ENCODE measurements at places on chromosomes 2 and 18. TPM values are rescaled to one million over a fixed set of nuclear protein-coding genes. Genes with fewer than 3 reads are reported as not detected.

- DNase-seq, result no peak
Observed at GRCh38 chr18:76615065-76615733, 120.2 kb upstream of the ZNF516 start.

Gene IL18RAP
- 0.48 TPM for total RNA-seq

- no peak for DNase-seq
Observed at GRCh38 chr2:39408351-39409136, 28.5 kb downstream of the MAP4K3 start.

DNA sequence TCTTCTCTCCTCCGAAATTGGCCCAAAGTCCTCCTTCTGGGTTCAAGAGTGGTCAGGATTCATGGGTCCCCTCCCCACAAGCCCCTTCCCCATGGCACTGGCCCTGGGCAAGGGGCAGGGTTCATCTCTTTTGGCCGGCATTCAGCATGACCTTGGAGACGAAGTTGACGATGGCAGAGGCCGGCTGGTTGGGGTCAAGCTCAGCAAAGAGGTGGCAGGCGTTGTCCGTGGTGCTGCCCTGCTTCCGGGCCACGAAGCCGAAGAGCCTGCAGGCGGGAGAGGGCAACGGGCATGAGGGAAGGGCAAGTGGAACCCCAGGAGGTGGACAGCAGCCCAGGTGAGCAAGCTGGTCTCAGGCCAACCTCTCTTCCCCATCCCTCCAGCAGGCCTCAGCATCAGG is 198.5 kb downstream of the TNS1 start:
- DNase-seq, result no peak

Gene MAP3K19
- 0.36 TPM for total RNA-seq

Gene PLA2R1
- total RNA-seq, result 20.4 TPM

DNA sequence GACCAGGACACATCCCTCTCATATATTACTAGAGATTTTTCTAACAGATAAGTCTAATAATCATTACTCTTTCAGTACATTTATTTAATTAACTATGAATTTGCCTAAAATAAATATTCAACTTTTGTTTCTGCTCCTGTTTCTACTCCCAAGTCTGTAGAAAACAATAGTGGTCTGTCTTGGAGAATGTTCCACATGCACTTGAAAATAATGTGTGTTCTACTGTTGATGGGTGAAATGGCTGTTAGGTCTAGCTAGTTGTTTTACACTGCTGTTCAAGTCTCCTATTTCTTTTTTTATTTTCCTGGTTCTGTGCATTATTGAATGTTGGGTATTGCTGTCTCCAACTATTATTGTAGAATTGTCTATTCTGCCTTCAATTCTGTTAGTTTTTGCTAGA is 47.2 kb downstream of the SPOPL start:
- no peak for DNase-seq

Gene ABCG8
- total RNA-seq, result 0.05 TPM

GRCh38 chr2:69053416-69053965 is 40.5 kb downstream of the ANTXR1 start:
- DNase-seq, result no peak

GRCh38 chr2:153059338-153060052 is 341.1 kb downstream of the ARL6IP6 start:
- DNase-seq, result no peak

DNA sequence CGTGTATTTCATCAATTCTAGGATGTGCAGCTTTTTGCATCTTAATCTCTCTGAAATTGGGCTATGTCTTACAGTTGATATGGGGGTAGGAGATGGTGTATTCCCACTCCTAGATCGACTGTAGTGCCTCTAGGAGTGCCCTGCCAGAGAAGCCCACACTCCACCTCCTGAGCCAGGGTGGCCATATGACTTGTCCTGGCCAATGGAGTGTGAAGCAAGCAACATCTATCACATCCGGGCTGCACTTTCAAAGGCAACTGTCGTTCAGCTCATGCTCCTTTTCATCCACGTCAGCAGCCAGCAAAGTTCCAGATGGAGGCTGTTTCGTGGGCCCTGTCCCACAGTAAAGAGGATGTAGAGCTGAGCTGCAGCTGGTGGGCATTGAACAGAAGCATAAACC is 149.4 kb upstream of the SLC1A4 start:
- no peak for DNase-seq
